Colonic mucosa (tissue), 4 donors: ENCODE measurements at places on chromosomes 6 and 20. TPM values are rescaled to one million over a fixed set of nuclear protein-coding genes. Genes with fewer than 3 reads are reported as not detected.

Gene RRAGD
- 2.0 TPM for total RNA-seq

Gene TSPYL1
- 94.3 TPM for total RNA-seq

Gene SCRT2
- not detected for total RNA-seq

Gene HCRTR2
- not detected for total RNA-seq

DNA sequence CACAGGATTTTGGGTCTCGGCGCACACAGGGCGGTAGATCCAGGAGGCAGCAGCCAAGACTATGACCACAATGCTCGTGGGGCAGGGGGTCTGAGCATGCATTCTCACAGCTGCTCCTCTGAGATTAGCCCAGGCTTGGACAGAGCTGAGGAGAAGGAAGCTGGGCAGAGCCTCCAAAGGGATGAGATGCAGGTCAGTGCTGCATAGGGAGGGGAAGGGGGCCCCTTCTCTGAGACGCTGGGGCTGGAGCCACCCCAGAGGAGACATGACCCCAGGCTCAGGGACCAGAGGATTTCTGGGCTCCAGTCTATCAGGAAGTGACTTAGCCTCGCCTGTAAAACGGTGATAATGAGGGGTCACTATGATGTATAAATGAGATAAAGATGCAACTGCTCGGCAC is 93.9 kb downstream of the BFSP1 start:
- no peak for DNase-seq

DNA sequence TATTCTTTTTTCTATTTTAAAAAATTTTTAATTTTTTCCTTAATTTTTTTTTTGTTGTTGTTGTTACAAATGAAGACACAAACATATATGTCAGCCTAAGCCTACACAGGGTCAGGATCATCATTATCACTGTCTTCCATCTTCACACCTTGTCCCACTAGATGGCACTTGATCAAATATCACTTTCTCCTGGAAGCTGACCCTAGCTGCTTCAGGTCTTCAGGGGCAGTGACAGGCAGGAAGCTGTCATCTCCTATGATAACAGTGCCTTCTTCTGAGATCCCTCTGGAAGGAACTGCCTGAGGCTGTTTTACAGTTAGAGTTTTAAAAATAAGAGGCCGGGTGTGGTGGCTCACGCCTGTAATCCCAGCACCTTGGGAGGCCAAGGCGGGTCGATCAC is 70.2 kb upstream of the EEF1E1 start:
- DNase-seq, result no peak

DNA sequence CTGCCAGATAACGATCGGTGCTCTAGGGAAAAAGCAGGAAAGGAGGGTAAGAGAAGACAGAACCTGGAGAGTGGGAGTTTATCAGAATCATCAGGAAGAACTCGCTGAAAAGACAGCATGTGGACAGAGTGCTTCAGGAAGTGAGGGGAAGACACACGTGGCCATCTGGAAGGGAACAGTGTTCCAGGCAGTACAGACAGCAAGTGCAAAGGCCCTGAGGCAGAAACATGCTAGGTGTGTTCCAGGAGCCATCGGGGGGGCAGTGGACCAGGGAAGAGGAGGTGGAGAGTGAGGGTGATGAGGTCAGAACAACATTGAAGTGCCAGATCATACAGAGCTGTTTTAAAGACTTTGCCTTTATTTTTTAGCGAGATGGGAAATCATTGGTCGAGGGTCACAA is 354.3 kb upstream of the CNR1 start:
- no peak for DNase-seq

DNA sequence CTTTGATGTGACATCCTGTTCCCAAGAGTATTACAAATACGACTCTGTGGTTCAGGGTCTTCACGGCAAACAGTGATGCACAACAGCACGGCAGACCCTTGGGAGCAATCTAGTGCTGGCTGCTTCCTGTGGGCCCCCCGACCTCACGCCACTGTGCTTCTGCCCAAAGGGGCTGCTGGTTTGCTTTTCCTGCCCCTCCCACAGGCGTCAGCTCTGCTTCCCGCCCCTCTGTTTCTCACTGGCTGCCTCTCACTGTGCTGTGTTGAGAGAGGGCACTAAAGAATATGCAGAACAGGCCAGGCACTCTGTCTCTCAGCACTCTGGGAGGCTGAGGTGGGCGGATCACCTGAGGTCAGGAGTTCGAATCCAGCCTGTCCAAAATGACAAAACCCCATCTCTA is 554.5 kb upstream of the AGPAT4 start:
- DNase-seq, result no peak

DNA sequence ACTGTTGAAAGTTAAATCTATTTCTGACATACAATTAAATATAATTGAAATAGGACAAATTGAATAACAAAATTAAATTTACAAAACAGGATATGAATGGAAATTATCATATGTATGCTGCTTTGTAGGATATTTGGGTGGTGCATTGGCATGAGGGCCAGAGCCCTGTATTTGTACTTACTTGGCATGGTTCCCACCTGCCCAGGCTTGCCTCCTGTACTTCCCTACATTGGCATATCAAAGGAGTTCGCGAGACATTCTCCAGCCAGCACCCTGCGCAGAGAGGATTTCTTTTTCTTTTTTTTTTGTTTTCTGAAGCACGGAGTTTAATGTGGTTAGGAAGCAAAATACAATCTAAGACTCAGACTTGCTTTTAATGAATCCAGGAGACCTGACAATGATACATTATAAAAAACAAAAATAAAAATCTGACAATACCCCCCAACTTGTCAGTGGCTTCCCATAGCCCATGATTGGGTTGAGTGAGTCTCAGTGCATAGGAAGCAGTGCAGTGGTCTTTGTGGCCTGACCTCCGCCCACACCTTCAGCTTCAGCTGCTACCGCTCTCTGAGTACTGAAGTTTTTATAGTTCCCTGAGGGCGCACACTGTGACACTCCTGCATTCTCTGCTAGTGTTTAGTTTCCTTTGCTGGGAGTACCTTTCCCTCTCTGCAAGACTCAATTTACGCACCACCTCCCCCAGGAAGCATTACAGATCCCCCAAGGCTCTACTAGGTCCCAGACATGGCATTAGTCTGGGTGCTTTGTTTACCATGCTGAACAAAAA is 440.8 kb downstream of the UTRN start:
- DNase-seq, result no peak

DNA sequence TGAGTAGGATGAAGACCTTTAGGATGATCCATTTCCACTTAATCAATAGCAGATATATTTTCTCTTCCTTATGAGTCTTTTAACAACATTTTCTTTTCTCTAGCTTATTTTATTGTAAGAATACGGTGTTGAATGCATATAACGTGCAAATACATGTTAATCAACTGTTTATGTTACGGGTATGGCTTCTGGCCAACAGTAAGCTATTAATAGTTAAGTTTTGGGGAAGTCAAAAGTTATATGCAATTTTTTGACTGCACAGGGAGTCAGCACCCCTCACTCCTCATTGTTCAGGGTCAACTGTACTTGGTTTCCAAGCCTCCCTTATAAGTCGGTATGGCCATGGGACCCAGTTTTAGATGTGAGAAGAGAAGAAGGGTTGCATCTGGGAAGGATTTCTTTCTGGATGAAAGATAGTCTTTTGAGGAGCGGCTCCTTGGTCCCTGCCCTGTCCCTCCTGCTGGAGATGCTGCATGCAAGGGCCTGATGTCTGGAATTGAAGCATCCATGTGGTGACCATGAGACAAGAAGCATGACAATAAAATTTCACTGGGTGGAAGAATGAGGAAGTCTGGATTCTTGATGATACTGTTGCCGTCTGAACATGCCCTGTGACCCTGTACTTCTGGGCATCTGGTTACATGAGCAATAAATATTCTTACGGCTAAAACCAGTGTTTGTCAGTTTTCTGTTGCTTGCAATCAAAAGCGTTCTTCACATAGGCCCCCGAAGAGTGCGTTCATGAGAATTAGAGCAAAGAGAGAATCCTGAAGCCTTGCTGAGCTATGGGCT is 194.7 kb upstream of the PMEPA1 start:
- no peak for DNase-seq

GRCh38 chr6:109291902-109292301 is 90.4 kb downstream of the CD164 start:
- DNase-seq, result no peak

DNA sequence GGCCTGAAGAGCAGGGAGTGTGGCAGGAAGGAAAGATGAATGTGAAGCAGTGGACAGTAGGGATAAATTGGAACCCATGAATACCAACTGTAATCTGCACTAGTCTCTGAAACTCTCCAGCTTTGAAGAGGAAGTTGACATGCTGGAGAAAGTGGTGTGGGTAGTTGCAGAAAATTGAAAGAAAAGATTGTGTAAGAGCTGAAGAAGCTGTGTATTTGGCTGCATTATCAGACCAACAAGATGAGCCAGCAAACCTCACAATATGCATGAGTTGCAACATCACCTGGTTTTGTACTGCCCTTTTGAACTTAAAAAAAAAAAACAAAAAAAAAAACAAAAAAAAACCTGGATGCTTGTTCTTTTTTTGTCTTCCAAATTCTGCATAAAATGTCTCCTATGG is 921.9 kb upstream of the EYS start:
- no peak for DNase-seq

DNA sequence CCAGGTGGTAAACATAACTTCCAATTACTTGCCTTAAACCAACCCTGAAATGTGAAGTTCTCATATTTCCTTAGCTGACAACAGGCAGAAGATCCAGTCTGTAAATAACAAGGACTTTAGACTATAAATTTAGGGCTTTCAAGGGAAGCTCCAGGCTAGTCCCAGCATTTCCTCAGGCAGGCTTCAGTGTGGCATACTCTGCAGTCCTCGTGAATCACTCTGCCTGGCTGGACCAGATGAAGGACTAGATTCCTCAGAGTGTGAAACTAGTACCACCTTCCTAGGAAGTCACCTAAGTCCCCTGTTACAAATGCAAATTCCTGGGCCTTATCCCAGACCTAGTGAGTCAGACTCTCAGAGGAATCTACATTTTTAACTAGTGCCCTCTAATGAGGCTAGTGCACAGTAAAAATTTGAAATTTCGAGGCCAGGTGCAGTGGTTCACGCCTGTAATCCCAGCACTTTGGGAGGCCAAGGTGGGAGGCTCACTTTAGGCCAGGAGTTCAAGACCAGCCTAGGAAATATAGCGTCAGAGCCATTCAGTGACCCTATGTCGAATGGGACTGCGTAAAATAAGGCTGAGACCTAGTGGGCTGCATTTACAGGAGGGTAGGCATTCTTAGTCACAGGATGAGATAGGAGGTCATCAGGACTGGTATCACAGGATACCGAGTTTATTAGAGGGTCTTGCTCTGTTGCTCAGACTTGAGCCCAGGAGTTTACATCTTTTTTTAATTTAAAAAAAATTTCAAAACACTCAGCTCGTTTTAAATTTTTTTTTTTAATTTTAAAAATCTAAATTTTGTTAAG is 279.6 kb upstream of the JARID2 start:
- DNase-seq, result no peak
